ENCODE measurements at places on chromosomes 1 and 21. TPM values are rescaled to one million over a fixed set of nuclear protein-coding genes. Genes with fewer than 3 reads are reported as not detected.

GRCh38 chr1:221525749-221526148, 216.1 kb downstream of the DUSP10 start:
- H3K27ac ChIP-seq = no peak overlapping the region
- no peaks in the 10 kb centered on the region for H3K36me3 ChIP-seq
- H3K4me1 ChIP-seq = no peaks in the 10 kb centered on the region
- peaks cover 4% of the 10 kb centered on the region for H3K27me3 ChIP-seq

GRCh38 chr1:156863631-156864030, 3.0 kb downstream of the NTRK1 start:
- no peak overlapping the region for H3K27ac ChIP-seq
- peaks cover 14% of the 10 kb centered on the region for H3K4me1 ChIP-seq
- no peak overlapping the region for H3K4me3 ChIP-seq
- DNase-seq = no peak
- peaks cover 43% of the 10 kb centered on the region for H3K27me3 ChIP-seq

DNA sequence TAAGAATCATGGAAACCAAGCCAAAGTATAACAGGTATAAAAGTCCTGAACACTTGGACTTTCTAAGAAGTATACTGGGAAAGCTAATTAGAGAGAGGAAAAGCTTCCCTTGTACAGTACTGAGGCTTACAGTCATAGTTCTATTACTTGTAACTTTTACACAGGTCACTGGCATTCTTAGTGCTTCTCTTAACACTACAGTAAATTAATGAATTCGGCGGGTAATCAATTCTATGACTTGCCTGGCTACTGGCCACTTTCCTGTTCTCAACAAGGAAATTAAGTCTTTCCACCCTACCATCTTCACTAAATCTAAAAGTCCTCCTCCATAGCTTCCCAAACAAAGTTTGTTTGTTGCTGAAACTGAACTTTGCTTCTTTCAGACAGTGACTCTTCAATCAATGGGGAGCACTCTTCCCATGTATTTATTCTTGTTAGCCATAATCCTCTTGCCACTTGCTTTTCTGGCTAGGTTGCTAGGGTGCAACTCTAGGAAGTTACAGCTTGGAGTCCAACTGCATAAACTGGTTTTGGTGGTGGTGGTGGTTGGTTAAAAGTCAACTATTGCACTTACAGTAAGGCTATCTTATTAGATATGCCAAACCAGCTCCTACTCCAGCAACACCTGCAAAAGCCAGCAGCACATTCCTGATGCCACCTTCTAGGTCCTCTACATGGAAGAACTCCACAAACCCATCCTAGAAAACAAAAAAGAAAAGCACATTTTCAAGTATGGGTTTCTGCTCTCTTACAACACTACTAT, 2.4 kb downstream of the MCL1 start:
- H3K27me3 ChIP-seq = no peaks in the 10 kb centered on the region
- peak overlapping the region; percentile 92 for H3K4me3 ChIP-seq
- H3K36me3 ChIP-seq = peaks cover 59% of the 10 kb centered on the region
- H3K4me1 ChIP-seq = peaks cover 62% of the 10 kb centered on the region
- no peak for DNase-seq
- H3K27ac ChIP-seq = peak overlapping the region; percentile 97

- no peak overlapping the region for H3K4me3 ChIP-seq
- H3K27ac ChIP-seq = peak overlapping the region; percentile 41
- no peak for DNase-seq
- no peaks in the 10 kb centered on the region for H3K27me3 ChIP-seq
- no peaks in the 10 kb centered on the region for H3K36me3 ChIP-seq
These were observed 435.7 kb upstream of the VAMP3 start for GRCh38 chr1:7335224-7335879.

GRCh38 chr1:7587773-7588456, 183.2 kb upstream of the VAMP3 start:
- H3K27me3 ChIP-seq = no peaks in the 10 kb centered on the region
- DNase-seq = peak; percentile 75
- no peak overlapping the region for H3K4me3 ChIP-seq
- no peaks in the 10 kb centered on the region for H3K4me1 ChIP-seq

- H3K4me1 ChIP-seq = peaks cover 7% of the 10 kb centered on the region
- H3K36me3 ChIP-seq = peaks cover 34% of the 10 kb centered on the region
- DNase-seq = no peak
These were observed 29.5 kb downstream of the WDR4 start for GRCh38 chr21:42849759-42850412.

The SHISAL2A gene
- not detected for total RNA-seq

DNA sequence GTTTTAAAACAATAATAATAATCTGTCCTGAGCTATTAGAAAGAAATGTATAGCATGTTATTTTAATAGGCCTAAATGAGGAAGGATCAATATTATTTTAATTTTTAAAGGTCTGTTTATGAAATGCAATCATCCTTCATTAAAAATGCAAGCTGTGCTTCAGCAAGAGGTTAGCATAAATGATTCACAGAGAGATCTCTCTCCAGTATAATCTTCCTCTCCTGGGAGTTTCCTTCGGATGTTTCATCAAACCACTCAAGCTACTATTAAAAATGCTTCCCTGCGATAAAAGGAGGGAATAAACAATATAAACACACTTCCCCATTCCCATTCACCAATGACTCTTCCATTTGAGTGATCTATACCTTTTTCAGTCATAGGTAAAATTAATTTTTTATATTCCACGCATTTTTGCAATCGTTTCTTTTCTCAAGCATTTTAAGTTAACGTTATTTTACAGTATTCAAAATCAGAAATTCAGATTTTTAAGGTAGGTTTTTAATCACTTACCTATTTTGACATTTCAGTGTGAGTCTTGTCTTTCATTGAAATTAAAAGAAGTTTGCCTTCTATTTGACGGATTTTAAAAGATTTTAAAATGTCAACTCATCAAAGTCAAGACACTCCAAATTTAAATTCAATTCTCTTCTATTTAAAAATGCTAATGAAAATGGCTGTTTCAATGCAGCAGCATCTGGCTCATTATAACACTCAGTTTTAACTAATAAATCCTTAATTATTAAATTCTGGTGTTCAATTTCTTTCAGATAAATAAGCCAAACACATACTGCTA, 64.3 kb downstream of the RERE start:
- peaks cover 21% of the 10 kb centered on the region for H3K4me1 ChIP-seq
- no peaks in the 10 kb centered on the region for H3K27me3 ChIP-seq
- H3K36me3 ChIP-seq = no peaks in the 10 kb centered on the region
- H3K27ac ChIP-seq = no peak overlapping the region
- no peak for DNase-seq

The NES gene
- 6.0 TPM for total RNA-seq

The RIPPLY3 gene
- total RNA-seq = 0.37 TPM

DNA sequence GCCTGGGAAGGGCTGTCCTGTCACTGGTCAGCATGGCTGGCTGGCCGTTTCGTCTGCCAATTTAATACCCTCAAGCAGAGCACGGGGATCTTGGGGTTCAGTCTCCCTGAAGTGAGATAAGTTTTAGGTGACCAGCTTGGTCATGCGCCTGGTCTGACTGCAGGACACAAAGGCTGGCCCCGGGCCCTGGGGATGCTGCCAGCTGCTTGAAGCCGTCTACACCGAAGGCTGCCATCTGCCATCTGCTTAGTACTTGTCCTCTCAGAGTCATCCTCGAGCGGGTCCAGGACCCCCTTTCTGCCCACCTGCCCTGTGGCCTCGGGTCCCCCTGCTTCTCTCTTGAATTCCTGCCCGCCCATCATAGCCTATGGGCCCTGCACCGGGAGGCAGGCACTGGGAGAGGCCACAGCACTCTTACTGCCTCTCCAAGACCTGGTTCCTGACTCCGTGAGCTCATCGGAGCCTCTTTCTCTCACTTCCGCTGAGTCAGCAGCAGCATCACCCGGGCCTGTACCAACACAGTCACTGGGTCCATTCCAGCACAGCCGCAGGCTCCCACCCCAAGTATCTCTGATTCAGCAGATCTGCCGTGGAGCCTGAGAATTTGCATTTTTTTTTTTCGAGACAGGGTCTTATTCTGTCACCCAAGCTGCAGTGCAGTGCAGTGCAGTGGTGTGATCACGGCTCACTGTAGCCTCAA, 7.0 kb downstream of the FBLIM1 start:
- H3K4me3 ChIP-seq = peak overlapping the region; percentile 16
- DNase-seq = no peak
- H3K27ac ChIP-seq = peak overlapping the region; percentile 70
- peaks cover 34% of the 10 kb centered on the region for H3K36me3 ChIP-seq

The TMEM61 gene
- total RNA-seq = not detected

DNA sequence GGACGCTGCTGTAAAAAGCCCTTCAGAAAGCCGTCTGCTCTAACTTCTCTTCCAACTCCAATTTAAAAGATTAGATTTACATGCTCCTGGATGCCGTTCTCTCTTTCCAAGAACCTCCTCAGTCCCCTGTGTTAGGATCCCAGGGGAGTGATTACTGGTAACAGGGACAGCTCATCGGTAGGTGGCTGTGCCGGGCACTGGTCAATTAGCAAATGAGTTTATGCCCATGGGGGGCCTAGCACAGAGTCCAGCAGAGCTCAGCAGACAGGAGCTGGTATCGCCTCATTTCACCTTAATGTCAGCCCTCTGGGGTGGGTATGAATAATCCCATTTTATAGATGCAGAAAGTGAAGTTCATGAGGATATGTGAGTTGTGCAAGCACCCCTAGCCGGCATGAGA, 191.9 kb downstream of the GRIK3 start:
- H3K4me3 ChIP-seq = no peak overlapping the region
- no peaks in the 10 kb centered on the region for H3K4me1 ChIP-seq
- peaks cover 20% of the 10 kb centered on the region for H3K27me3 ChIP-seq
- H3K27ac ChIP-seq = no peak overlapping the region
- DNase-seq = peak; percentile 22
- no peaks in the 10 kb centered on the region for H3K36me3 ChIP-seq

- no peak overlapping the region for H3K4me3 ChIP-seq
- H3K27me3 ChIP-seq = peaks cover 5% of the 10 kb centered on the region
- no peaks in the 10 kb centered on the region for H3K36me3 ChIP-seq
- no peaks in the 10 kb centered on the region for H3K4me1 ChIP-seq
These were observed 219.4 kb downstream of the TTLL7 start for GRCh38 chr1:83779565-83779964.

The DCAF6 gene
- total RNA-seq = 48.0 TPM

- DNase-seq = peak; percentile 59
- H3K4me1 ChIP-seq = no peaks in the 10 kb centered on the region
- no peaks in the 10 kb centered on the region for H3K36me3 ChIP-seq
- no peak overlapping the region for H3K4me3 ChIP-seq
These were observed 263.1 kb downstream of the GRIK3 start for GRCh38 chr1:36771240-36771639.

- no peak overlapping the region for H3K4me3 ChIP-seq
- H3K27me3 ChIP-seq = no peaks in the 10 kb centered on the region
These were observed 115.1 kb downstream of the SLC16A1 start for GRCh38 chr1:112840631-112841624.

DNA sequence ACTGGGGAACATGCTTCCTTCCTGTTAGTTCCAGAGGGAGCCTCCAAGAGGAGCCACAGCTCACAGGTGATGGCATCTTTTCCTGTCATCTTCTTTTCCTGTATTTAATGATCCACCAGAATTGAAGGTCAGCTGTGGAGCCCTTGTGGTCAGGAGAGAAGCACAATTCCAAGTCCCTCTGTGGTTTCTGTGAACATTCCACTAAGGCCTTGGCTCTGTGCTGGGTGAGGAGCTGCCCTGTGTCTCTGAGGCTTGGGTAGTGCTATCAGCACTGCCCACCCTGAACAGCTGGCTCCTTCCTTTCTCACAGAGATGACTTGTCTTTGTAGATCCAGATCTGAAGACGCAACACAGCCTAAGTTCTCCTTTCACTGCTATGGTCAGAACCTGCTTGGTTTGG, 141.9 kb upstream of the MAP1LC3C start:
- no peak for DNase-seq
- no peak overlapping the region for H3K27ac ChIP-seq
- peaks cover 9% of the 10 kb centered on the region for H3K27me3 ChIP-seq

The KRTAP11-1 gene
- total RNA-seq = not detected

The FOXO6 gene
- total RNA-seq = 3.2 TPM

DNA sequence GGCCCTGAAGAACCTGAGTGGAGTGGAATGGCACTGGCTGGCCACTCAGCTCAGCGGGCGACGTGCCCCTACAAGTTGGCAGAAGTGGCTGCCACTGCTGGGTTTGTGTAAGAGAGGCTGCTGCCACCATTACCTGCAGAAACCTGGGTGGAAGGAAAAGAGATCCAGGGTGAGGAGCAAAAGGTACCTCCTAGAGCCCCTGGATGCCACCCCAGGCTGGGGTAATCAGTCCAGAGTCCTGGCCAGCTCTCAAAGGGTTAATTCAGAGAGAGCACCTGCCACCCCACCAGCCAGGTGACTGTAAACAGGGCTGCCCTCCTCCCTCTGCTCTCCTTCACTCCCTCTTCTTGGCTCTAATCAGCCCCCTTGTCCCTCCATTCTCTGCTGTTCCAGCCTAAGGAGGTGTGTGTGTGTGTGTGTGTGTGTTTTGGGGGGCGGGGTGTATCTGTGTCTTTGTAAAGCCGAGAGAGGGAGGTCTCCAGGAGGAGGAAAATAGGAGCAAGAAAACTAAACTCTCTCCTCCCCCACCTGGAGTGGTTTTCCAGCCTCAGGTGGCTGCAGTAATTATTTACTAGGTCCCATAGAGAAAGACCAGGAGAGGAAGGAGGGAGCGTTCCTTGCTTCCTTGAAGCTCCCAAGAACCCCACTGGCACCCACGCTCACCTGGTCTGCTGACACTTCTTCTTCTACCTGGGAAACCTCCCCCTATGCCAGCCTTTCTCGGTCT, 12.6 kb downstream of the TRIM46 start:
- no peak overlapping the region for H3K4me3 ChIP-seq
- DNase-seq = peak; percentile 51
- H3K27ac ChIP-seq = no peak overlapping the region

DNA sequence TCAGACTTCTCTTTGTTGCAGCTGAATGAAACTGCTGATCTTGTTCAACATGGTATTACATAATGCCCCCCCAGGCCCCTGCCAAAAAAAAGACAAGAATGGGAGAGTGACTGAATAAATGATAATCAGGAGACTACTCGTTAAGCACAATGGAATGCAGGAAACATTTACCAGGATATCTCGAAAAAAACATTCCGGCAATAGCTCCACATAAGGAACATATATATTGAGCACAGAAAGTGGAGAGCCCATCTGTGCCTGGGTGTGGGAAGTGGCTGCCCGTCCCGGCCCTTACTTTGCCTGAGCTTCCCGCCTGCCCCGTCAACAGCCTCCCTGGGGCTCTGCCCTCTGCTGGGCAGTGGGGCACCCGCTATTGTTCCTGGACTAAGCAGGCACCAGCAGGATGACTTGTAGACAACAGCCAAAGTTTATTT, 13.3 kb downstream of the TRIM11 start:
- peak; percentile 70 for DNase-seq
- no peaks in the 10 kb centered on the region for H3K27me3 ChIP-seq
- peak overlapping the region; percentile 51 for H3K27ac ChIP-seq
- H3K4me3 ChIP-seq = no peak overlapping the region
- H3K4me1 ChIP-seq = peaks cover 21% of the 10 kb centered on the region
- peaks cover 14% of the 10 kb centered on the region for H3K36me3 ChIP-seq

The RHD gene
- not detected for total RNA-seq

- H3K36me3 ChIP-seq = no peaks in the 10 kb centered on the region
- H3K27me3 ChIP-seq = peaks cover 4% of the 10 kb centered on the region
- DNase-seq = no peak
- peaks cover 4% of the 10 kb centered on the region for H3K4me1 ChIP-seq
- no peak overlapping the region for H3K4me3 ChIP-seq
These were observed 18.7 kb downstream of the MFSD2A start for GRCh38 chr1:39973503-39974135.

The PLEKHN1 gene
- 0.38 TPM for total RNA-seq

GRCh38 chr1:82225421-82226185, 424.9 kb downstream of the ADGRL2 start:
- DNase-seq = no peak
- no peaks in the 10 kb centered on the region for H3K27me3 ChIP-seq
- H3K36me3 ChIP-seq = no peaks in the 10 kb centered on the region
- H3K27ac ChIP-seq = peak overlapping the region; percentile 5
- peaks cover 38% of the 10 kb centered on the region for H3K4me1 ChIP-seq
- no peak overlapping the region for H3K4me3 ChIP-seq

Measured in chondrocyte (in vitro differentiated cells).